Activated CD8-positive, alpha-beta memory T cell treated with anti-CD3 and anti-CD28 coated beads, Interleukin-2, amount 10 ng/mL, durations not matched to agents 7 days and 5 days (primary cell): ENCODE measurements at places on chromosomes 1 and 21. TPM values are rescaled to one million over a fixed set of nuclear protein-coding genes. Genes with fewer than 3 reads are reported as not detected.

The CFHR3 gene
- not detected for total RNA-seq

The PRMT2 gene
- total RNA-seq = 99.7 TPM

The LCE1D gene
- not detected for total RNA-seq

The PCP4L1 gene
- not detected for total RNA-seq

The RNU1-4 gene
- total RNA-seq = 922 TPM

The PTPRC gene
- total RNA-seq = 674 TPM

The TRIM63 gene
- total RNA-seq = not detected

The IGSF9 gene
- total RNA-seq = not detected

The ADAMTSL4 gene
- 0.18 TPM for total RNA-seq

The YY1AP1 gene
- 82.3 TPM for total RNA-seq

The CD101 gene
- 1.4 TPM for total RNA-seq

The RGS16 gene
- total RNA-seq = 1.8 TPM

The ATP6V1G3 gene
- total RNA-seq = not detected

The OR2T29 gene
- not detected for total RNA-seq

The LRRC7 gene
- not detected for total RNA-seq

The KRTAP6-1 gene
- not detected for total RNA-seq

The DPT gene
- total RNA-seq = not detected

The CCDC30 gene
- total RNA-seq = 1.5 TPM
